ENCODE measurements at places on chromosomes 1 and 21. TPM values are rescaled to one million over a fixed set of nuclear protein-coding genes. Genes with fewer than 3 reads are reported as not detected.

The MATN1 gene
- total RNA-seq, result 0.56 TPM

The NPHS2 gene
- not detected for total RNA-seq

The LCE2A gene
- total RNA-seq, result not detected

The OR10Z1 gene
- total RNA-seq, result not detected

The LCE1A gene
- not detected for total RNA-seq

The RGS16 gene
- 0.28 TPM for total RNA-seq

The OXCT2 gene
- 0.28 TPM for total RNA-seq

The DNASE2B gene
- not detected for total RNA-seq

The PKNOX1 gene
- total RNA-seq, result 35.0 TPM

The CYP4A22 gene
- total RNA-seq, result not detected

The TP73 gene
- total RNA-seq, result not detected

The BLACAT1 gene
- total RNA-seq, result under 0.01 TPM

The FMO2 gene
- under 0.01 TPM for total RNA-seq

The AADACL3 gene
- total RNA-seq, result not detected

The FBXO42 gene
- 11.4 TPM for total RNA-seq

GRCh38 chr1:221089273-221089672 lies 210.0 kb downstream of the HLX start:
- peak; percentile 61 for DNase-seq

DNA sequence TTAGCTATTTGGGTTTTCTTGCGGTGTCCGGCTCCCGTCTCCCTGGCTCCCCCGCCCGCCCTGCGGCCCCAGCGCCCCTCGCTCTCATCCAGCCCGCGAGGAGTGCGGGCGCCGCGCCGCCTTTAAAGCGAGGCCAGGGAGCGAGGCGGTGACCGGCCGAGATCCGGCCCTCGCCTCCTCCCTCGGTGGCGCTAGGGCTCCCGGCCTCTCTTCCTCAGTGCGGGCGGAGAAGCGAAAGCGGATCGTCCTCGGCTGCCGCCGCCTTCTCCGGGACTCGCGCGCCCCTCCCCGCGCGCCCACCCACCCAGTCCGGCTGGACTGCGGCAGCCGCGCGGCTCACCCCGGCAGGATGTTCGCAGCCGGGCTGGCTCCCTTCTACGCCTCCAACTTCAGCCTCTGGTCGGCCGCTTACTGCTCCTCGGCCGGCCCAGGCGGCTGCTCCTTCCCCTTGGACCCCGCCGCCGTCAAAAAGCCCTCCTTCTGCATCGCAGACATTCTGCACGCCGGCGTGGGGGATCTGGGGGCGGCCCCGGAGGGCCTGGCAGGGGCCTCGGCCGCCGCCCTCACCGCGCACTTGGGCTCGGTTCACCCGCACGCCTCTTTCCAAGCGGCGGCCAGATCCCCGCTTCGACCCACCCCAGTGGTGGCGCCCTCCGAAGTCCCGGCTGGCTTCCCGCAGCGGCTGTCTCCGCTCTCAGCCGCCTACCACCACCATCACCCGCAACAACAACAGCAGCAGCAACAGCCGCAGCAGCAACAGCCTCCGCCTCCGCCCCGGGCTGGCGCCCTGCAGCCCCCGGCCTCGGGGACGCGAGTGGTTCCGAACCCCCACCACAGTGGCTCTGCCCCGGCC lies 492 bp downstream of the HLX start:
- DNase-seq, result peak; percentile 51

GRCh38 chr21:25701529-25701928 lies 33.2 kb downstream of the ATP5PF start:
- no peak for DNase-seq

GRCh38 chr21:28391938-28392849 lies 600.5 kb downstream of the LTN1 start:
- peak; percentile 23 for DNase-seq

DNA sequence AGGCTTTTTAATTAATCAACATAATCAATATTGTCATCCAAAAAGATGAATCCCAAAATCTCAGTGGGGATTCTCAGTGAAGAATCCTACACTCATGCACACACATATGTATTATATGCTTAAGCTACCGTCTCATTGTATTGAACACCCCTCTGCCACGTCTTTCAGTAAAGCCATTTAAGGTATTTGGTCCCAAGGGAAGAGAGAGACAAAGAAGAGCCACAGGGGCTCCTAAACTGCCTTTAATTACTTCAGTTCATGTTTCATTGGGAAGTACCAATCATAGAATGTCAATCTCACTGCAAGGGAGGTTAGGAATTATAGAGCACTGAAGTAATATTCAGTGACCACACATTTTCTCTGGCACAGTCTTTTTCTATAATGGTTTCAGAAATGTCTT lies 388.6 kb upstream of the NEGR1 start:
- DNase-seq, result no peak

GRCh38 chr21:32306021-32306780 lies 7.5 kb downstream of the MRAP start:
- no peak for DNase-seq

- DNase-seq, result no peak
These were observed 168.3 kb downstream of the LBR start for GRCh38 chr1:225259542-225259941.

- no peak for DNase-seq
These were observed 64.8 kb downstream of the ABCA4 start for GRCh38 chr1:94056171-94056570.

DNA sequence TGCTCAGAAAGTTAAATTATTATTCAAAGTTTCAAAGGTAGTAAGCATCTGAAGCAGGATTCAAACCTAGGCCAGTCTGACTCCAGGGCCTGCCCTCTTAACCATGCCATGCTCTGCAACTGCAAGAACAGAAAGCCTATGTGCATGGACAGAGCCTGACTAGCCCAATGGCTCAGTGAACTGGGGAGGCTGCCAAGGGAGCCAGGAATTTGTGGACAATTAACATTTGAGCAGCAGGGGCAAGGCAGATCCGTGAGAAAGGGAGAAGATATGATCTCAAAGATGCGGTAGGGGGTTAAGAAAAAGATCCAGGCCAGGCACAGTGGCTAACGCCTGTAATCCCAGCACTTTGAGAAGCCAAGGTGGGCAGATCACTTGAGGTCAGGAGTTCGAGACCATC lies 6.5 kb upstream of the ATP1A4 start:
- peak; percentile 10 for DNase-seq

- DNase-seq, result no peak
These were observed 44.7 kb downstream of the MSH4 start for GRCh38 chr1:75841421-75841820.

- DNase-seq, result peak; percentile 58
These were observed 101.5 kb downstream of the PLA2G4A start for GRCh38 chr1:186930238-186930637.

GRCh38 chr21:34878501-34878900 lies 170.6 kb downstream of the RUNX1 start:
- DNase-seq, result no peak

DNA sequence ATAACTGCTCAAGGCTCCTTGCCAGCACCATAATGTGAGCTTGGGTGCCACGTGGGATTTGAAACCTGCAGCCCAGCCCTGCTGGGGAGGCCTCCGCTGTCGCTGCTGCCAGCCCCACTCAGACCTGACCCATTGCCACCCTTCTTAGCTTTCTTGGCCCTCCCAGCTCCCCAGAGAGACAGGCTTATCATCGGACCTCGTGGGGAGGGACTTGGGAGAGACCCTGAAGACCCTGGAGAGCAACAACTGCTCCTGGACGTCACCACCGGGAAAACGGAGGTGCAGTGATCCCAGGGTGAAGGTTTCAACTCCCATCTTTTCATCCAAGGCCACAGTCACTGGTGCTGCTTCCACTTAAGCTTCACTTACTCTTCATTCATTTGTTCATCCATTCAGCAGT lies 596.1 kb downstream of the PTPRU start:
- DNase-seq, result no peak

- no peak for DNase-seq
These were observed 10.2 kb downstream of the UAP1 start for GRCh38 chr1:162571696-162572095.

- peak; percentile 96 for DNase-seq
These were observed 38.3 kb downstream of the ECE1 start for GRCh38 chr1:21251773-21252471.

DNA sequence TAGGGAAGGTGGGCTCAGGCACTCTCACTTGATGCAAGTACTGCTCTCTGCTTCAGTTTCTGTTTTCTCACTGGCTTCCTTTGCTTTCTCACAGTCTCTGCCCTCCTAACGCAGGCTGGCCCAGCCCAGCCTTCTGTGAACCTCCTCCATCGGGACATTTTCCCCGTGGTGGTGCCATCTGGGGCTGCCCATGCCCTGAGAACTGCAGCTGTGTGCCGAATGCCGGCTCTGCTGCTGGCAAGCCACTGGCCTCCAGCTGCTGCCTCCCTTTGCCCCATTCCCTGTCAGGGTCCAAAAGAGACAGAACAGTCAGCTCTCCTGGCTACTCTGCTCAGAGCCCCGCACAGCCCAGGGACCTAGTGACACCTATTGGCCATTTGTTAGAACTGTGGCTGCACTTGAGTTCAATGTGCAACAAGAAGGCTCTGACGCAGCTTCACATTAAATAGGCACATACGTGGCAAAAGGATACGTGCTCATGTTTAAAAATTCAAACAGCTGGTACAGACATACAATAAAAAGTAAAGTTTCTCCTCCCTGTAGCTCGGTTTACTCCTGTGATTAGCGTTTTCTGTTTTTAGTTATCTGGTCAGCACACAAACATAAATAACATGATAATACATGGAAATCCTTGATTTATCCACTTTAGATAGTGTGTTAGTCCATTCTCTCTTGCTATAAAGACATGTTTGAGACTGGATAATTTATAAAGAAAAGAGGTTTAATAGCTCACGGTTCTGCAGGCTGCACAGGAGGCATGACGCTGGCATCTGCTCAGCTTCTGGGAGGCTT lies 46.6 kb downstream of the FCRL5 start:
- DNase-seq, result peak; percentile 55

DNA sequence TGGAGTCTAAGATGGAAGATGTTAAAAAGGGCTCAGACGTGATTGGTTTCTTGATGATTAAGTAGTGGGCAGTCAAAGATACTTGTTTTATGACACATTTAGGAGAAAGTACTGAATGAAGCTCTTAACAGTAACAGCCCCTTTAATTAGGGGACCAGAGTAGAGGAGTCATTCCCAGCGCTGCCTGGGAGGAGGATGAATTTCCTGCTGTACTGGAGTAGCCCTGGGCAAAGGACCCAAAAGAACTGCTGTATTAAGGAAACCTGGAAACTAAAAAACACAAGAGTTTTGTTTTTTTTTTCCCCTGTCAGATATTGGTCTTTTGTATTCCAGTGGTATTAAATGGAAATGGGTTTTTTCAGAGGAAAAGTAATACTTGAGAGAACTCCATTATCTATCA lies 126.5 kb downstream of the NFIA start:
- DNase-seq, result no peak

DNA sequence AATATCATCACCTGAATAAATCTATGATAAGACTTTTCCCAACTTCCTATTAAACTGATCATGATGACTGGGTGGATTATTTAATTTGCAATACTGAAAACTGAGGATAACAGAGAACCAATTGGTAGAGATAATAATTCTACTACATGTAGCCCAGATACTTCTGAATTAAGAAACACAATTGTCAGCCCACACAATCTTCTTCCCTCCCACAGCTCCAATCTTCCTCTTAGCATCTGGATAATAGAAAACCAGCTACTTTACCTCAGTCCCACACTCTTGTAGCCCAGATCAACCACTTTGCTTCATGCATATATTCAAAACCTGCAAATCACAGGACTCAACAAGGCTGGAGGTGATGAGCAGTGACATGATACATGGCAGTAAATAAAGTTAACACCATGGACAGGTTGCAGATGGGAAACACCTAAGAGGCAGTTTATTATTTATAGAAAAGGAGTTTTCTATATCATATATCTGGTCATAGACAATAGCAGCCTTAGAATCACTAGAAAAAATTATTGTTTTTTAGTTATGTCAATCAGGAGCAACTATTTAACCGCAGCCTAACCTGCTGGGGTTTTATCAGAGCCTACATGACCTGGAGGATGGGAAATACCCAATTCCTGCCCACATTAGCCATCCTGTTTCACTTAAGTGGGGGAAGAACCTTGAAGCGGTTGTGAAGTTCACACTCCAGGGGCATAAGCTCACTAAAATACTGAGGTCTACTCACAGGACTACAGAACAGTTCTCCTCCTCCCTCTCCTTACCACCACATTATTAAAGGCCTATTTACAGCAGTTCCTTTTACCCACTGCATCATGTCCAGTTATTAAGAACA lies 16.7 kb downstream of the FRRS1 start:
- no peak for DNase-seq

DNA sequence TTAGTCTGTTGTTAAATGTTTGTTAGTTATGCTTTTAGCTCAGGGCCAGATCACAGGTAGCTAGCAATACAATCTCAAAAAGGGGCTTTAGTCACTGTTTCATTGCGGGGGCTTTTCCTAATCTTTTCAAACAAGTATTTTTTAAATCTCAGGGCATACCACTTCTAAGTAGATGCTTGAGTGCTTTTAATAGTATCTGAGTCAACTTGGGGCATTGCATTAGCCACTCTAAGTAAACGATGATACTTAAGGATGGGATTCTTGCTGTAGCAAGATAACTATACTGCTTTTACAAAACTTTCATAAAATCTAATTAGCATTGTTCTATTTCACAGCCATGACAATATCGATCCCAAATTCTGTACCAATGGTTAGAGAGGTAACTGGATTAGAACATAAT lies 11.6 kb downstream of the CDC42BPA start:
- no peak for DNase-seq

GRCh38 chr1:219771080-219771479 lies 157.3 kb downstream of the SLC30A10 start:
- DNase-seq, result peak; percentile 97

DNA sequence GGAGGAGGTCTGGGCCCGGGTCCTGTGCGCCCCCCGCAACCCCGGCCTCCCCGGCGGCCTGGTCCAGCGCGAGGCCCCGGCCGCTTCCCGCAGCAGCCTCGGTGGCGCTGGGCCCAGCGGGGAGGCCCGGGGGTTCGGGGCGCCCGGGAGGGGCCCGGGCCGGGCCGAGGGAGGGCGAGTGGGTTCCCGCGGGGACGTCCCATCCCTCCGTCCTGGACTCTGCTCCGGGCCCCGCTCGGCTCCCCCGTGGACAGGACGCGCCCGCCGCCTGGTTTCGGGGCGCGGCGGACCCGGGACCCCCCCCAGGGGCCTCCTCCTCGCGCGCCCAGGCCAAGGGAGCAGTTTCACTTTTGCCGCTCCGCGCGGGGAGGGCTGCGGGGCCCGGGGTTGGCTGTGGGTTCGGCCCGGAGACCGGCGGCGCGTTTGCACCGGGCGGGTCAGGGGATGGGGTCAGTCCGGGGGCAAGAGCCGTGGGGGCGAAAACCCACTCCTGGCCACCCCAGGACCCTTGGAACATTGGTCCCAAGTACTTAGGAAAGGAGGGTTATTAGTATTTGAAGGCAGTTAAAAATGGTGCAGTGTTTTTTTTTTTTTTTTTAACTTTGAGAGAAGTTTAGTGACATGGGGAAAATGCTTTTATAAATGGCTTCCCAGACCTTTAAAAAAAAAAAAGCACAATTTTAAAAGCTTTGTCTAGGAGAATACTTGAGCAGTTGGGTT lies 677 bp downstream of the AGPAT3 start:
- DNase-seq, result peak; percentile 15

DNA sequence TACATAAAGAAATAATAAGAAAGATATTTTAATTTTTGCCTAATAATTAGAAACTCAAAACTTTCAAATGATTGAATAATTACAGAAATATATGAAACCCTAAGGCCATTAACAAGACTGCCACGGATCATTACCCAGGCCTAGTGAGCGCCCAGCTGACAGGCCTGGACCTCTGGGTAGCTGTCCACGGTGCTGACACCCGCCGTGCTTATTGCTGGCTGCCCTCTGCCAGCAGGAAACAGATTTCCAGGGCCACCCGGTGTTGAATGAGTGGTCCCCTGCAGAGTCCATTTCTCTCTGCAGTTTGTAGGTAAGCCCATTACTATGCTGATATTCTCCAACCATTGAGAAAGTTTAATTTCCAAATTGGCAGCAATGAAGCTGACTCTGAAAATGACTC lies 254.4 kb upstream of the GJB5 start:
- DNase-seq, result no peak
